C1 segment of cervical spinal cord (tissue), 14 donors: ENCODE measurements at places on chromosomes 2 and 18.

GRCh38 chr2:122238006-122238559 lies 482.6 kb downstream of the TSN start:
- no peak for DNase-seq

GRCh38 chr2:153595939-153596338 lies 117.4 kb upstream of the RPRM start:
- no peak for DNase-seq

DNA sequence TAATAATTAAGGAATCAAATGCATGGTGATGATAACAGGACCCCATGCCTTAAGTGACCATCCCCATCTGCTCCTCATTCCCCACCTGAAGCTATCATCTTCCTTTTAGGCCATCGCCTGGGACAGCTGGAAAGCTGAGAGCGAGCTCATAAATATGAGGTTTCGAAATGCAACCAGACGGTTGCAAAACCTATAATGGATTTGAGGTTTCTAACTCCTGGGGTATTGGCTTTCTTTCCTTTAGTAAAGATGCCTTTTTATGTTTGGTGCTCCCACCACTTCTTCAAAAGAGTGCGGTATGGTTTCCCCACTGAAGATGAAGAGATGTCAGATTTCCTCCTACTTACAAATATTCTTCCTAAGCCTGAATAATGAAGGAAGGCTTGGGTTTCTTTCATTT lies 1589.5 kb upstream of the PIK3C3 start:
- DNase-seq: no peak

DNA sequence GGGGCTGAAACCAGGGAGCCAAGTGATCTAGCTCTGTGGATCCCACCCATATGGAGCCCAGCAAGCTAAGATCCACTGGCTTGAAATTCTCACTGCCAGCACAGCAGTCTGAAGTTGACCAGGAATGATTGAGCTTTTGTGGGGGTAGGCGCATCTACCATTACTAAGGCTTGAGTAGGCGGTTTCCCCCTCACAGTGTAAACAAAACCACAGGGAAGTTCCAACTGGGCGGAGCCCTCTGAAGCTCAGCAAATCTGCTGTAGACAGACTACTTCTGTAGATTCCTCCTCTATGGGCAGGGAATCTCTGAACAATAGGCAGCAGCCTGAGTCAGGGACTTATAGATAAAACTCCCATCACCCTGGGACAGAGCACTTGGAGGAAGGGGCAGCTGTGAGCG lies 96.7 kb downstream of the CCDC148 start:
- DNase-seq: no peak
